ENCODE measurements at places on chromosomes 12 and 14.

DNA sequence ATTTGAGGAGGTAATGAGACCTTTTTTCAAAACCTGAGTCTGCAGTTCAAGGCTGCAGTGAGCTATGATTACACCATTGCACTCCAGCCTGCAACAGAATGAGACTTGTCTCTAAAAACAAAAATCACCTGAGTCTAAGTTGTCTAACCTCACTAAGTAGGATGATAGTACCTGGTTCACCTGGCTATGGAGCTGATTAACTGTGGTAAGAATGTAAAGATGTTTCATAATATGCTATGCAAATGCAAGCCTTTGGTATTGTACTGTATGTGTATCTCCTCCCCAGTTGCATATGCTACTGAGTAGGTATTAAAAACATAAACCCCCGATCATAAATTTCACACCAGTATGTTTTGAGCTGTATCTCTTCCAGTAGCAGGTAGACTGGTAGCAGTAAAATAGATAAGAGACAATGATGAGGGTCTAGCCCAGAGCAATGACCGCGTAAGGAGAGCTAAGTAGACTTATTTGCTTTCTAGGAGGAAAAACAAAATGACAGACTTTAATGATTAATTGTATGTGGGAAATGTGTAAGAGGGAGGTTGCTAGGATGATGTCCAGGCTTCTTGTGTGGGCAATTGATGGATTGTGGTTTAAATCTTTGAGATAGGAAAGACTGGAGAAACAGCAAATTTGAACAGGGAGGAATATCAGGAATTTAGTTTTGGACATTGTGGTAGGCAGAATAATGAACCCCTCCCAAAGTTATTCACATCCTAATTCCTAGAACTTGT lies 41.6 kb upstream of the EGLN3 start:
- DNase-seq, result no peak

DNA sequence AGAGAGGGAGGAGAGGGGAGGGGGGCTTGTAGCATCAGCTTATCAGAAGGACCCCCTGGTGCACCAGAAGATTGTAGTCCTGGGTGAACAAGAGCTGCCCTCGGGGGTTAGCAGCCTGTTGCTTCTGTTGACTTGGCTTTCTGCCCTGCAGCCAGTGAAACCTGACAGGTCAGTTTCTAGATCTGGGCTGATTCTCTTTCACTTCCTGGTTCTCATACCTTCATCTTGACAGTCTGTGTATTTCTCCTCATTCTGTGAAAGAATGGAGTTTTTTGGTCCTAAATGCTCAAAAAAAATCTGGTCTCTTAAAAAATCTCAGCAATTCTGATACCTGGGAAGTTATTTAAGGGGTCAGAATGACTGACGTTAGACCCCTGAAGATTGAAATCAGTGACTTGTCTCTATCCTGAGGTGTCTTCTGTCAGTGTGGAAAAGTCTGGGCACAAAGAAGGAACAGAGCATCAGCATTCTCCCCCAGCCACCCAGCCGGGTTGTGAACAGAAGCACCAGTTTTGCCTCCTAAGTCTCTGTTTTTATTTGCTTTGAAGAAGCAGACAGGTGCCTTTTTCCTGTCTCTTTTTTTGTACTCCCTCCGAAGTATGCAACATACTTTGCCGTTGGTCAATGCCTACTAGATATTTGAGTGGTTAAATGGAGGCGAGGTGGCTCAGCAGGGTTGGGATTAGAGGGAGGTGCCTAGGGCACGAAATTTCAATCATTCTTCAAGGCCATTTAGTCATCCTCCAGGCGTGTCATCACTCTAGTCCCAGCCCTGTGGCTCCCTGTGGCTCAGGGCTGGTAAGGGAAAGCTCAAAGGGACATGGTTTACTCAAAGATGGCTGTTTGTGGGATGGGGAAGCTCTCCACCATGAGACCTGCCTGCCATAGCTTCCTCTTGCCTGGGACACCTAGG lies 24.0 kb downstream of the TTC9 start:
- no peak for DNase-seq

GRCh38 chr12:64991121-64991611 lies 129.9 kb downstream of the WIF1 start:
- DNase-seq, result no peak

DNA sequence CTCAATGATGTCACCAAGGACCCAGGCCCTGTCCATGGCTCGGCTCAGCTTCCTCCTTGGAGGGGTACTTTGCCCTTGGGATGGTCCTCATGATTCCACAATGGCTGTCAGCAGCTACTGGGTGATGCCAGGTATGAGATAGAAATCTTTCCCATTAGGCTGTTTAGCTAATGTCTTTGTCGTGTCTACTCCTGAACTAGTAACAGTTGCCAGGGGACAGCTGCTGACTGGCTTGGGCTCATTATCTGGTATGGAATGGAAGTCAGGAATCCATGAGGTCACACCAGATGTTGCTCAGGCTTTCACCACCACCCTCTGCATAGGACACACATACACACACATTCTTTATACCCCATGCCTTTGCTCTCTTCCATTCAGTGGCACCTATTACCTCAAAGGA lies 9.2 kb downstream of the PRPH start:
- DNase-seq, result peak; percentile 66

GRCh38 chr12:69616025-69616424 lies 5.3 kb upstream of the LRRC10 start:
- DNase-seq, result no peak

DNA sequence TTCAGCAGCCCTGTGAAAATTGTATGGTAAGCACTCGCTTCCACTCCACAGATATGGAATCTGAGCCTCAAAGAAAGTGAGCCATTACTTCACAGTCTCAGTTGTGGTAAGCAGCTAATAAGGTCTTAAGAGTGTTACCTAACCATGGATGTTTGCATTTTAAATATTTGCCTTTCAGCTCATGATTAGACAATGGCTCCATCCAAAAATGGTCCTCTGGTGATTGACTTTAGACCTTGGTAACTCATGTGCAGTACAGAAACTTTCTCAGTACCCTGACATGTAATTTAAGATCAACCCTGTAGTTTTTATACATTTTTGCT lies 1.8 kb downstream of the A2M start:
- no peak for DNase-seq

- DNase-seq, result no peak
Observed at GRCh38 chr14:77474479-77475177, 16.7 kb downstream of the AHSA1 start.

DNA sequence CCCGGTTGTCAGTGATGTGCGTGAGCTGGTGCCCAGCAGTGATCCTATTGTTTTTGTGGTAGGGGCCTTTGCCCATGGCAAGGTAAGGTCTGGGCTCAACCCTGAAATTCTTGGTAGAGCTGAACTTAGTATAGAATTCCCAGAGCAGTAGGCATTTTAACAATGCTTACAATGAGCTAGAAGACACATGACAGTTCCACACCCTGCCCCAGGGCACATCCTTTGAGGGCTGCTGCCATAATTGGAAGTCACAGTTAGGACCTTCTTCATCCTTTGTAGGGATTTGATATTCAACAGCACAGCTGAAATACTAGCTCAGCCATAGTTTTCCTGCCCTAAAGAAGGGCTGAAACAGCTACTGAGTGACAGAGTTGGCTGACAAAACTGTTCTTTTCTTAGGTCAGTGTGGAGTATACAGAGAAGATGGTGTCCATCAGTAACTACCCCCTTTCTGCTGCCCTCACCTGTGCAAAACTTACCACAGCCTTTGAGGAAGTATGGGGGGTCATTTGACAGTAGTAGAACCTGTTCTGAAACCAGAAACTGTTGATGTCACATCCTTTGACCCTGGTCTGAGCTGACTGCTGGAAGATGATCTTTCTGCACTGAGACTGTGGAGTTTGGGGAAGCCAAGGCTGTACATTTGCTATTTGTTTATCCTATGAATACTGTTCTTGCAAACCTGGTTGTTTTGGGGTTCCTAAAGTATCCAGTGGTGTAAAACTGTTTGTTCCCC lies 4.8 kb downstream of the EMG1 start:
- DNase-seq, result no peak

All from GM04503 (cell line).